ENCODE measurements at places on chromosomes 1 and 21.
A peak's percentile ranks its signal among the peaks of the same experiment; 100 is the strongest.

DNA sequence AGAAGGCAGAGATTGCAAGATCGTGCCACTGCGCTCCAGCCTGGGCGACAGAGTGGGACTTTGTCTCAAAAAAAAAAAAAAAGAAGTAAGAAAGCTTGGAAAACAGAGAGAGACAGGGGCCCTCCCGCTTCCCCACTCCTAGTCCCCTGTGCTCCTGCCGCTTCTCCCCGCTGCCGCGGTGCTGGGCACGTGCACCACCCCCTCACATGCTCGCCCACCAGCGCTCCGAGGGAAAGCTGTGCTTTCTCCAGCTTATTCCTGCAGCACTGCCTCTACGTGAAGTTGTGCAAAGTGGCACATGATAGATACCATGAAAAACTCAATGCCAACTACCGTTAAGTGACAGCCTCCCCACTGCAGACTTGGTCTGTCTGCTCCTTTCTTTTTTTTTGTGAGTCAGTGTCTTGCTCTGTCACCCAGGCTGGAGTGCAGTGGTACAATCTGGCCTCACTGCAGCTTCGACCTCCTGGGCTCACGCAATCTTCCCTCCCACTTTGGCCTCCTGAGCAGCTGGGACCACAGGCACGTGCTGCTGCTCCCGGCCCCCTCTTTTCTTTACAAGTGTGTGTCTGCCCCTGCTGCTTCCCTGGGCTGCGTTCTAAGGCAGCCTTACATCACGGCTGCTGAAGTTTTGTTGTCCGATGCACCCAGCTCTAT, 15.4 kb downstream of the SLX9 start:
- no peak for DNase-seq

GRCh38 chr1:232816324-232816723, 11.1 kb downstream of the MAP10 start:
- DNase-seq, result no peak

DNA sequence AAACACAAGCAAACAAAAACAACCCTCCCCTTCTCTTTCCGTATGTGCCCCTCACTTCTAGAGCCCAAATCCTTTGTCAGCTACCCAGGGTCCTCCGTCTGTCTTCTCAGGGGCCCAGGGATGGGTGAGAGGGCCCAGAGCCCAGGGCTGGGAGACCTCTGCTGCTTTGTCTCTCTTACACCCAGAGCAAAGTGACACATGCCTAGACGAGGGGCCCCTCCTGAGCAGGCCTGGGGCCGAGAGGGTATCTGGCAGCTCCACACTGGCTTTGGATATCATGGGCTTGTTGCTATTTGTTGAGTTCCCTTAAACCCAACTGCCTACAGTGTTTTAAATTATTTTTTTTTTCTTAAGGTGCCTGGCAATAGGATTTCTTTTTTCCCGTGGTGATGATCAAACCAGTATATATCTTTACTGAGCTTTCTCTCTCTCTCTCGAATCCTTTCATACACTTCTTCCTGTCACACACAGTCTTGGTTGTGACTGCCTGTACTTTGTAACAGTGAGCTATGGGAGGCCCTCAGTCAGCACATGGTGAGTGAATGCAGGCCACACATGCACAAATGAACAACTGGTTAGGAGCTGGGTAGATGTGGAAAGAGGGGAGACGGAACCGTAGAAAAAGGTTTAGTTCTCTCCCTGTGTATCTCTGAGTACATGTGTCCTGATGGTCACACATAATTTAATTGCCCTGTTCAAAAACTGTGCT, 14.5 kb downstream of the RASSF5 start:
- no peak for DNase-seq

GRCh38 chr1:95653618-95654017, 419.6 kb downstream of the RWDD3 start:
- no peak for DNase-seq

DNA sequence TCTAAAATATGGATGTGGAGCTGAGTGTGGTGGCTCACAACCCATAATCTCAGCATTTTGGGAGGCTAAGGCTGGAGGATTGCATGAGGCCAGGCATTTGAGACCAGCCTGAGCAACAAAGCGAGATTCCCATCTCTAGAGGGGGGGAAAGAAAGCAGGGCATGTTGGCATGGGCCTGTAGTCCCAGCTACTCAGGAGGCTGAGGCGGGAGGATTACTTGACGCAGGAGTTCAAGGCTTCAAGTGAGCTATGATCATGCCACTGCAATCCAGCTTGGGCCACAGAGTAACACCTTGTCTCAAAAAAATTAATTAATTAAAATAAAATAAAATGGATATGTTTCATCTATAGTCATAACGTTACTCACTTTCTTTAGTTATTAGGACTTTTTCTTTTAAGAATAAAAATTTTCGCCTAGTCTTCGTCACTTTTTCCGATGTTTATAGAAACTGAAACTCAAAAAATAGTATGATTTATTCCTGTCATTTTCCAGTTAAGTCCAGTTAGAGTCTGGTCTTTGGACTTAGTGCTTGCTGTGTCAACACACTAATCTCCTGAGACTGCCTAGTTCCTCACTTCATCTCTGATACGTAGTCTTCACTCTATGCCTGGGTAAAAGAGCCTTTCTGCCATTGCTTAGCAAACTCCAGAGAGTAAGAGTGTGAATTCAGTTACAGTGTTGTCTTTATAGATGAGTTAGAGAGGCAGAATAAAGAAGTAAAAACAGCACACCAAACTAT, 28.0 kb downstream of the IARS2 start:
- no peak for DNase-seq

DNA sequence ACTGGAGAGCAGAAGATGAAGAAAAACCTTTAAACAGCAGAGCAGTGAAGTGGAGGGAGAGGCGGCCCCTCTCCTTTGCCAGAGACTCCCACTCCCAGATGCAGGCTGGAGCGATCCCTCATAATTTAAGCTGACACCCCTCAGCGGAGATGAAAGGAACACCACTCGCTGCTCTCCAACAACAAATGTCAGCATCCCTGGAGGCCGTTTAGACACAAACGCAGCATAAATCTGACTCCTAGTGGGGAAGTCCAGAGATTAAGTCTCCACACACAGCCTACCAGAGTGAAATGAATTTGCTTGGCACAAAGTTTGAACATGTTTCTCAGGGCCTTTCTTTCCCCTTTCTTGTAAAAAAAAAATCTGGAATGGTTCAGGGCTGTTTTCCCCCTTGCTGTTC, 137.8 kb downstream of the LMX1A start:
- DNase-seq, result peak; percentile 69

- peak; percentile 84 for DNase-seq
Measured at GRCh38 chr1:177948336-177948972, 21.4 kb downstream of the SEC16B start.

- DNase-seq, result no peak
Measured at GRCh38 chr1:17732475-17732874, 22.7 kb upstream of the ACTL8 start.
